ENCODE measurements at places on chromosomes 1 and 21.

DNA sequence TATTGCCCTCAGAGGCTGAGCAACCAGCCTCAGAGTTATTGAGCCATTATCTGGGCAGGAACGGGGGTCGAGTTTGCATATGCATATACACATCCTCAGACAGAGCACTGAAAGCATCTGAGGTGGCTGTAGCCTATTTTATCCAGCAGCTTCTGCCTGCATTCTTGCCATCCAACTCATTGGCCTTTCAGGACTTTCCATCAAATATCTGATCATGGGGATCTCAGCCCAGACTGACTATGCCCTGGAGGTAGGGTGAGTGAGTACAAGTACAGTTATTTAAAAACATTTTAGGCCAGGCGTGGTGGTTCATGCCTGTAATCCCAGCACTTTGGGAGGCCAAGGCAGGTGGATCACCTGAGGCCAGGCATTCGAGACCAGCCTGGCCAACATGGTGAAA is 1.8 kb upstream of the MTF1 start:
- DNase-seq: no peak

DNA sequence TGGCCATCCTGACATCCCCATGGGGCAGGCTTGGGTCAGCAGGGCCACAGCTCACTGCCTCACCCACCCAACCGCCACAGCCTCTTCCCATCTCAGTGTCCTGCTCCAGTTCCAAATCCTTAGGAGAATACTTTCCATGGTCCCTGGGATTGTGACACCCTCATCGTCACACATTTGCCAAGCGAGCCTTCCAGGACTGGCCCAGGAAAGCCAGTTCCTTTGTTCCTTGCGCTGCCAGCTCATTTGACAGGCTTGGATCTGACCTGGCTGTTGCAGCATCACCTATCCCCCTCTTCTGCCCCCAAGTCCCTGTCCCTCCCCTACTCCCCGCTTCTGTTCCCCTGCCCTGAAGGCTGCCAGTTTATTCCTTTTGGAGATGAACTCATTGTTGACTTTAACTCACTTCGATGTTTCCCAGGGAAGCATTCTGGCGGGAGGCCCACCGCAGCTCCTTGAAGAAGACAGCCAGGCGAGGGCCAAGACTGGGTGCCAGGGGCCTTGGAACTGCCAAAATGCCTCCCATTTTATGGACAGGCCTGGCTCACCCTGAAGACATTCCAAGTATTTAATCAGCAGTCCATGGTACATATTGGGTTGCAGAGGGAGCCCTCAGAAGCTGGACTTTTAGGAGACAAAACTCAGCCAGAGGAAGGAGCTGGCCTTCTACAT is 10.2 kb upstream of the GNL2 start:
- no peak for DNase-seq

GRCh38 chr1:2384941-2385481 is 6.3 kb downstream of the MORN1 start:
- DNase-seq: no peak

- DNase-seq: no peak
Measured at GRCh38 chr1:22615886-22616285, 20.5 kb upstream of the C1QA start.

- DNase-seq: peak; percentile 30
Measured at GRCh38 chr1:39410915-39411436, 80.5 kb upstream of the BMP8A start.

- DNase-seq: no peak
Measured at GRCh38 chr1:18646786-18647410, 16.3 kb downstream of the PAX7 start.

DNA sequence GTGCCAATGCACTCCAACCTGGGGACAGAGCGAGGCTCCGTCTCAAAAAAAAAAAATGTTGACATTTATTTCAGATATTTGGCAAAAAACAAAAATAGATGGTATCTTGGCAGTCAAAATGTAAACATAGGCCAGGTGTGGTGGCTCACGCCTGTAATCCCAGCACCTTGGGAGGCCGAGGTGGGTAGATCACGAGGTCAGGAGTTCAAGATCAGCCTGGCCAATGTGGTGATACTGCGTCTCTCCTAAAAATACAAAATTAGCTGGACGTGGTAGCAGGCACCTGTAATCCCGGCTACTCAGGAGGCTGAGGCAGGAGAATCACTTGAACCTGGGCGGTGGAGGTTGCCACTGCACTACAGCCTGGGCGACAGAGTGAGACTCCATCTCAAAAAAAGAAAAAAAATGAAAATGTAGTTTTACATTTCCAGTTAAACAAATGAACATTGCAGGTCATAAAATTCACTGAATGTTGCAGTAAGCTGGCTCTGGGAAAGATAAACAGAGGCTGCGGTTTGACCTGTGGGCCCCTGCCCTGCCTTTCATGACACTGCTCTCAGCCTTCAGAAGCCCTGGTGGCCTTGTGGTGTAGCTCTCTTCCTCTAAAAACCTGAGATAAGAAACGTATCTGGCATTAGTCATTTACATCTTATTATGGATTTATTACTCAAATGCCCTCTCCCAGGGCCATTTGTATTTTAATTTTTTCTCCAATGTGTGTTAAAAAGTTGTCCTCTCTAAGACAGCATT is 12.2 kb upstream of the SLC44A3 start:
- no peak for DNase-seq

DNA sequence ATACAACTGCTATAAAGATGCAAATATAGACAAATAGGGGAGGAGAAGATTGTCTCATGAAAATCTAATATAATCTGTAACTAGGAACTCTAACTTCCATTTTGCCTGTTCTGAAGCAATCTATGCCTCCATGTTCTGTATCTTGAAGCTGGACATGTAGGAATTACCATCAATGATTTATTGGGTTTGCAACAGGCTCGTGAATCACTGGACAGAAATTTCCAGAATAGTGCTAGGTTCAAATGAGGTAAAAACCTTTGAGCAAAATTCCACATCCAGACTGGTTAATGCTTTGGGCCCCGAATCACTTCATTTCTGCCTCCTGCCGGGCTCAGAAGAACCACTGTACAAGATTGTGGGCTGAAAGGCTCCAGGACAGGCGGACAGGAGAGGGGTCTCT is 110.7 kb upstream of the CTTNBP2NL start:
- no peak for DNase-seq

- no peak for DNase-seq
Measured at GRCh38 chr1:151980287-151981177, 13.1 kb downstream of the S100A10 start.

DNA sequence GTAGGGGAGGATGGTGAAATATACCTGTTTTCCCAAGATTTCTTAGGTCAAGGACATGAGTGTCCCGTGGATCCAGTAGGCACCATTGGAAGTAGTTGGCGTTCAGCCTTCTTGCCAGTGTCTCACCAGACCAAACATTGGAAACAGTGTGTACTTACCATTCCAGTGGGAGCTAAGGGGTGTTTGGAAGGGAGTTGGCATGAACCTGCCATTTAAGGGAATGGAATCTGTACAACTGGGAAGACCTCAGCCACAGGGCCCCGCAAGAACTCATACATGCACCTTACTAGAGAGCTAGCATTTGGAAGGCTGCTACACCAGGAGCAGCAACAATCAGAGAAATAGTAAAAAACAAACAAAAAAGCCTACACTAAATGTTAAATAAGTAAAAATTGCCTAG is 12.7 kb downstream of the ATP5PF start:
- no peak for DNase-seq

DNA sequence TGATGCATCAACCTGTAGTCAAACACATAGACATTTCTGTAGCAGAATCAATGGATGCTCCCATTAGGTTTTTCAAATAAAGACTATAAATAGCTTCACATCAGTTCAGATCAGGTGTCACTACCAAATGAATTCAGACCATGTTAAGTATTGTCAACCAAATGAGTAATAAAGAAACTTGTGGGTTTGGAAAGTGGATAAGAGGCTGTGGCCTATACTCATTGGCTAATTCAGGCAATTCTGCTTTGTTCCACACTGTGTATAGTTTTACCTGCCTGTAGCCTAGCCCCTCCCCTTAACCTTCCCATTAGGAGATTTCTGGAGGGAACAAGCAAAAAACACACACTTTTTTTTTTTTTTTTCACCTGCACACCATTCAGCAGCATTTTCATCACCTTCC is 321.2 kb downstream of the HLX start:
- no peak for DNase-seq

GRCh38 chr21:43372663-43373361 is 54.1 kb downstream of the SIK1 start:
- no peak for DNase-seq

DNA sequence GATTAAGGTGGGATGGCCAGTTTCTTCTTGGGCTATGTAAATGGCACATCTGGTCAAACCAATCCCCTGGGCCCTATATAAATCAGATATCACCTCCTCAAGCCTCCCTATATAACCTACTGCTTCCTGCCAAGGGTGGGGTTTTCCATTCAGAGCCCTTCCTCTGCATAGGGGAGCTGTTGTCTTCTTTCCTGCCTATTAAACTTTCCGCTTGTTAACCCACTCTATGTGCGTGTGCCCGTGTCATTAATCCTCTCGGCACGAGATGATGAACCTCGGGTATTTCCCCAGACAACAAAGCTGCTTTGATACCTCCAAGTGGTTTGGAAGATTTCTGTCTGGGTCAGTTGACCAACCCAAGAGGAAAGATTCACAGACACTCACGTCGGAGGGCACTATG is 19.3 kb upstream of the SERTAD4 start:
- no peak for DNase-seq

- DNase-seq: no peak
Measured at GRCh38 chr1:33141216-33141615, 40.6 kb downstream of the TRIM62 start.

- no peak for DNase-seq
Measured at GRCh38 chr1:202664083-202664482, 46.2 kb downstream of the SYT2 start.

DNA sequence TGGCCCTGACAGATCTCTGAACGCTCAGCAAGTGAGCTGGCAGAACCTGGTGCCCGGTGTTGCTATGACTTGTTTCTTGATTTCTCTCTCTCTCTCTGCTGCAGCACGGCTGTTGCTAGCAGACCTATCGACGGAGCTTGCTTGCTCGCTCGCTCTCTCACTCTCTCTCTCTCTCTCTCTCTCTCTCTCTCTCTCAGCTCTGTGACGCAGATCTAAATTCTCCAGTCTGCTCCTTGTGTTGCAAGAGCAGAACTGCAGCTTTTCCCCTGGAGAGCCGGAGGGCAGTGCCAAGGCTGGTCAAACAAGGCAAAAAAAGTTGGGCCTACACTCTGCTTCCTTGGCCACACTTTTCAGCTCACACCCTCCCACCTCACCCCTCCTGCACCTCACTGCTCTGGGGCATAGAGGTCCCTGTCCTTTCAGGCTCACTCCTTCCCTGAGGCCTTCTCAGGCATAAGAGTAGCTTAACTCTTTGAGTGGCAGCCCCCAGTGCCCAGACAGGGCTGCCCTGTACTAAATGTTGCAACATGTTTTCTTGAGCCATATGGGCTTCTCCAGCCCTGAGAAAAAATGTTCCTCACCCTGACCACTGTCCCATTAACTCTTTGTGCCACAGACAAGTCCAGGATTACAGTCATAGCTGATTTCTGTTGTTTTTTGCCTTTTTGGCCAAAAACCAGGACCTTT is 72.2 kb downstream of the CD46 start:
- DNase-seq: peak; percentile 42

DNA sequence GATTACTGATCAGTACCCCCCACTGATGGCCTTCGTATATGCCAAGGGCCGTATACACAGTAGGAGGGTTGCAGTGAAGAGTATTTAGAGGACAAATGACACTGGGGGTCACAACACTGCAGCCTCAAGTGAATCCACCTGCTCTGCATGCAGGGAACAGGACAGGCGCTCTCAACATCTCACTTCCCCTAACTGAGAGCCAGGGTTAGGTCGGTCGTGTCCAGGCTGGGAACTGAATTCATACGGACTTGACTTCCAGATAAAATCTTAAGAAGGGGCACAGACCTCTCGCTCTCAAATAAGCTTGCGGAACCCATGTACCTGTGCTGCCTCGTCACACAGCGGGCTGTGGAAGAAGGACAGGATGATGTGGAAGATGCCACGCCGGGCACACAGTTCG is 22.8 kb downstream of the MRAP start:
- DNase-seq: no peak

GRCh38 chr1:26851106-26851684 is 11.8 kb upstream of the SFN start:
- DNase-seq: no peak

- DNase-seq: no peak
Measured at GRCh38 chr1:223083831-223084230, 59.2 kb downstream of the TLR5 start.

GRCh38 chr1:19367584-19368041 is 55.5 kb downstream of the SLC66A1 start:
- DNase-seq: no peak

- peak; percentile 68 for DNase-seq
Measured at GRCh38 chr1:93448292-93448982, 519 bp downstream of the FNBP1L start.

Data from neuronal stem cell (in vitro differentiated cells).